ENCODE measurements at places on chromosomes 3 and 15. TPM values are rescaled to one million over a fixed set of nuclear protein-coding genes. Genes with fewer than 3 reads are reported as not detected.

Gene CCDC174
- 31.0 TPM for total RNA-seq

Gene ANKUB1
- 2.8 TPM for total RNA-seq

Gene RPL39L
- total RNA-seq, result 4.7 TPM

Gene CPN2
- not detected for total RNA-seq

Gene VPS8
- 86.4 TPM for total RNA-seq

GRCh38 chr3:32880225-32880624, 62.4 kb downstream of the TRIM71 start:
- DNase-seq, result no peak

GRCh38 chr3:167762296-167762695, 26.8 kb downstream of the SERPINI1 start:
- DNase-seq, result no peak

DNA sequence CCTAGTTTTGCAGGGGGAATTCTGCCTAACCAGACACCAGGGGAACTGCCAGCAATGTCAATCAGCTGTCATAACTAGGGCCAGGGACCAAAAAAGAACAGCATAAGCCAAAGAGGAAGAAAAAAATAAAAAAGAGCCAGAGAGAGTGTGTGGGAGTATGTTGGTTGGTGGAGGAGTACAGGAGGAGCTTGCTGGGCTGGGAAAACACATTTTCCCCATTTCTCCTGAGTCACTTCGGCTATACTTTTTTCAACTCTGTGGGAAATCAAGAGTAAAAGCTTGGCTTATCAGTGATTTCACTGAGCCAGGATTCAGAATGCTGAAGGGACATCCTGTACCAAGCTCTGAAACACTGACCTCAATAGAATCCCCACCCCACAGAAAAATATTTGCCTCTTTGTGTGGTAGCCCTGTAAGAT, 144.7 kb upstream of the DPH6 start:
- no peak for DNase-seq

- no peak for DNase-seq
Observed at GRCh38 chr3:184327171-184327570, 10.2 kb upstream of the FAM131A start.

DNA sequence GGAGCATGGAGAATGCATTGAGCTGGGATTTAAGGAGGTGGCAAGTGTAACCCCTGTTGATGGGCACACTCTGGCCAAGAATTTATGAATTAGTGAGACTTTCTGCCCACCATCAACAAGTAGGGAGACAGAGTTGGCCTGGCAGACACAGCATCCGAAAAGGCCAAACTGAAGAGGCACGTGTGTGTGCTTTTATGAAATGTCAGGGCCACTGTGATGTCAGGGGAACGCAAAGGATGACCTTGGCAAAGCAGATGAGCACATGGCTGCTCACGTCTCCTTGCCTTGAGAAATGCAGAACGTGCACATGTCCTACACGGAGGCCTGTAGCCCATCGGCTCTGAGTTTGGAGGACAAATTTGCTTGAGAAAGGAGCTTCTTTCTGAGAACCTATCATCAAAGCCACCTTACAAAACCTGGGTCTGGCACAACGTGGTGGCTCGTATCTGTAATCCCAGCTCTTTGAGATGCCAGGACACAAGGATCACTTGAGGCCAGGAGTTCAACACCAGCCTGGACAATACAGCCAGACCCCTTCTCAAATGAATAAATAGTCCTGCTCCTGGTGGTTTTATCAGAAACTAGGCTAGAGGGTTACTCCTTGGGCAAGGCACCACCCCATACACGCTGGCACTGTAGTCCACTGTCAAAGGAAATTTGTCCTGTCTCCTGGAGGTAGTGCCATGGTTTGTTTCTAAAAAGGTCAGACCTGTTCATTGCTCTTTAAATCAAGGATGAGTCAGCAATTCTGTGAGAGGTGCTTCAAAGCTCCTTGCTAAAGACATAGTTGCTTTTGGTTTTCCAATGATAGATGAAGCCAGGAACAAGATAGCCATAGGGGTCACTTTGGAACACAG, 941 bp upstream of the SH3BP5 start:
- DNase-seq, result no peak

DNA sequence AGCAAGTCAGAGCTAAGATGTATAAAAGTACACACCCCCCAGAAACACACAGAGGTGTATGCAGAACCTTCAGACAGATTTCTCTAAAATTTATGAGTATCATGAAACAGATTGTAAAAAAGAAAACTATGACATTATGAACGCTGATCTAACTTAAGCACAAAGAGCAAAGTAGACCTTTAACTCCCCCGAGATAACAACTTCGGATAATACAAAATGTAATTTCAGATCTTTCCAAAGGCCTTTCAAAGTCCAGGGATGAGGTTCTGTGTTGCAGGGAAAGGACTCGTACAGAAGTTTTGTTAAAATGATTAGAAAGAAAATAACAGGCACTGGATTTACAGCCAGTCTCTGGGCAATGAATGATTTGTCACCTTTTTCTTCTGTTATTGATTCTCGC, 92.8 kb upstream of the FGF12 start:
- DNase-seq, result no peak

GRCh38 chr15:36517758-36518157, 61.7 kb upstream of the CDIN1 start:
- DNase-seq, result no peak

DNA sequence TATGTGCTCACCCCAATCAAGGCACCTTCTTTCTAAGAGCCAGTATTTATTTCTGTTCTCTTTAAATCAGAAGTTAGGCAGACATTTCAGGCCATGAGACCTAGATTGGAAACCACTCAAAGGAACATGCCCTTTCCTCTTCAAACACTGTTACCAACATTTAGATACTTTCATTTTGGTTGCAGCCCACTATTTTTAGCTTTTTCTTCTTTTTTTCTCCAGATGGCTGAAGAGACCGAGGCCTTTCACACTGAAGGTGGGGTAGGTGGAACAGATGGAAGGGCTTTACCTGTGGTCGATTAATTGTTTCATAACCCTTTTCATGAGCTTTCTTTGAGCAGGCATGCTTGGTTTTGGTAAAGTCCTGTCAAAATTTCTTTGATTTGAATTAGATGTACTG, 10.9 kb upstream of the LZTFL1 start:
- DNase-seq, result no peak

GRCh38 chr15:41713047-41713446, 52.8 kb downstream of the MGA start:
- no peak for DNase-seq

DNA sequence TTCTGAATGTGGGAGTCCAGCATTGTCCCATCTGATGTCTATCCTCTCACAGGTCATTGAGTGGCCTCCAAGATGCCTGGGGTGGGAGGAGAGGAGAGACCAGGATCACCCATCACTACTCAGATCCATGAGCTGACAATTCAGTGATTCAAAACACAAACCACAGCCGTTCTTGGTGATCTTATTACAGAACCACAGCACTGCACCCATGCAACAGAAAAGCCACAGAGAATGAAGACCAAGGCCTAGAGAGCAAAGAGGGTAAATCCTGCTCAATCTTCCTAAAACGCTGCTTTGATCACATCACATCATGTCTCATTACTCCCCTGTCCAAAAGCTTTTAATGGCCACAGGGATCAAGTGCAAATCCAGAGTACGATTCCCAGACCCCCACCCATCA, 23.5 kb downstream of the ANP32A start:
- DNase-seq, result no peak

DNA sequence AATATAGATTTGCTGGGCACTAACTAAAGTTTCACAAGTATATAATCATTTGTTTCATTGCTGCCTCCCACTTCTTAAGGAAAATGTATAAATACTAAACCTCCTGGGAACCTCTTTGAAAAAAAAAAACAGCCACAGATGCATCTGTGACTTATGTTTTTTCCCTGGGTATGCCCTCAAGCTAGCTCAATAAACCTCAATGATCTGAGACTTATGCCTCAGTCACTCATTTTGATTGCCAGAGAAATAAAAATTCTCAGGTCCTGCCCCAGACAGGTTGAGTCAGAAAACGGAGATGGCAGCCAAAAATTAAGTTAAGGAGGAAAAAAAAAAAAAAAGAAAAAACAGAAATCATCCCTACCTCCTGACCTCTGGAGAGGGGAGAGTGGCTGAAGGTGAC, 22.1 kb downstream of the ILDR1 start:
- no peak for DNase-seq

DNA sequence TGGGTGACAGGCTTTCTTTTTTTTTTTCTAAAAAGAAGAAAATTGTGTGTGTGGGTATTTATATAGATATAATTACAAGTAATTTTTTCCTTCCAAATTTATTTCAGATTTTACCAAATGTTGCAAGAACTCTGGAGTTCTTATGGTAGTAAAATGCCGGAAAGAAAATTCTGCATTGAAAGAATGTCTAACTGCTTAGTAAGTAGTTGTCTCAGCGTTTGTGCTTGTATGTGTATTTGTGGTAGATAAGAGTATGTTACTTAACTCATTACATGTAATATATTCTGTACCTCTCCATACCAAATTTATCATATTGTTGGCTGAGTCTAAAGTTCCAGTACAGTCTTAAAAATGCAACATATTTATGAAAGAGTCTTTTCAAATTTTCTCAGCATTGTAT, 32.3 kb upstream of the ZCWPW2 start:
- no peak for DNase-seq

- no peak for DNase-seq
Observed at GRCh38 chr3:47159820-47160219, 4.1 kb downstream of the SETD2 start.

DNA sequence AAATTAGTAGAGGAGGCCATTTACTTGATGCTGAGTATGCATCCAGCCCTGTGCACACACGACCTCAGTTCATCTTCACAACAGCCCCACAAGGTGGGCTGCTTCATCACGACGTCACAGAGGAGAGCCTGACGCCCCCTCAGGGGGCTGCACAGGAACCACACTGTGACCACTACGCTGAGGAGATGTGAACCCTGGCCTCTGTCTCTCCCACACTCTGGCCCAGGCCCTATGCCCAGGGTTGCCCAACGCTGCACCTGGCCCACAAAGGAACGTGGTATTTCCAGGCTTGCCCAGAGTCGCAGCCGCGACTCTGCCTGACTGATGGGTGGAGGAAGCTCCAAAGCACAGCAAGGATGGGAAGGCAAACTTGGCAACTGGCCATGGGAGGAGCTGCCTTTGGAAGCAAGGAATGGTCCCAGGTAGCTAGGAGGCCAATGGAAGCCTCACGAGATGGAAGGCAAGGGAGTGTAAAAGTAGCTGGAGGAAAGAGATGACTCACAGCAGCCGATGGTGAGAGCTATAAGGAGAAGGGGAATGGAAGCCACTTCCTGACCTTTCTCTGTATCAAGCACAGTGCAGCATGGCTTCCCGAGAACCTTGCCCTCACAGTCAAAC, 226.0 kb downstream of the KLF13 start:
- no peak for DNase-seq

DNA sequence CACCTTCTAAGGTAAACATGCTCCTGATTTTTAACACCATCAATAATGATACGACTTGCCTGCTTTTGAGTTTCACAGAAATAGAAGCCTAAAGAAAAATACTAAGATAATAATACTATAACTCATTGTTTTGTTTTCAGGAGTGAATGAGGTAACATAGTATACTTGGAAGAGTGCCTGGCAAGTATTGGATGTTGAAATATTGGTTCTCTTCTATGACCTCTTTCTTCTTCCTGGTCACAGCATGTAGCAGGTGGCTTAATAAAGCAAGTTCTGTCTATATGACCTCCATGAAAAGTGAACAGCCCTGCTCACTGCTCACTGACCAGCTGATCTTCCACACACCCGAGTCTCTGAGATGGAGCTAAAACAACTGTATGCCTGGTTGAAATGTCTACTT, 312.3 kb upstream of the ONECUT1 start:
- DNase-seq, result no peak

DNA sequence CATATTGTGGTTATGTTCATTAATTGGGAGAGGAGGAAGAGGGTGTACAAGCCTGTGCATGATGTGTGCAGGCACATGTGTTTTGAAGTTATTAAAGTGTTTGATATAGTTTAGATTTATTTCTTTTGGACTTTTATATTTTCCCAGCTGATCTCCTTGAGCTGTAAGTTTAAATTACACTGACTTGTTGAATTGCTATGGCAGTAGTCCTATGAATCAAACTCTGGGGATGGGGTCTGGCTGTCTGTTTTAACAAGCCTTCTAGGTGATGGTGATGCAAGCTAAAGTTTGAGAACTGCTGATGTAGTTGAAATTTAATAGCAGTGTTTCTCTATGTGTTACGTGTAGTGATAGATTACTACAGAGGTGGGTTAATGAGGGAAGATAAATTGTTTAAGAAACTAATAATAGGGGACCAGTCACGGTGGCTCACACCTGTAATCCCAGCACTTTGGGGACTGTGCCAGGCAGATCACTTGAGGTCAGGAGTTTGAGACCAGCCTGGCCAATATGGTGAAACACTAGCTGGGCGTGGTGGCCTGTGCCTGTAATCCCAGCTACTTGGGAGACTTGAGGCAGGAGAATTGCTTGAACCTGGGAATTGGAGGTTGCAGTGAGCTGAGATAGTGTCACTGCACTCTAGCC, 7.0 kb downstream of the ARIH1 start:
- DNase-seq, result no peak

DNA sequence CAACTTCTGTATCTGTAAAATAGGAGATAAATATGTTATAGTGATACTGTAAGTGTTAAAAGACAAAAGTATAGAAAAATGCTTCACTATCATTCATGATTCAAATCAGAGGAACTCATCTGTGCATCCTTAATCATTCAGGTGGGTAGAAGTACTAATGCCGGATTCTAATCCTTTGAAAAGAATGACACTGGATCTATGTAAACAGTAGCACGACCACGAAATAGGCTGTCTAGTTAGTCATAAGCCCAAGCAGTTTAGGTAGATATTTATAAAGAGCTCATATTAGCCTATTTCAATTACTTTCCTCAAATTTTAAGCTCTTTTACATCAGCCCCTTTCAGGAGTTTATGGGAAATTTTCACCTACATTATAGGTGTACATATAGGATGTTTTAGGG, 437.9 kb downstream of the SOX2 start:
- no peak for DNase-seq

- DNase-seq, result no peak
Observed at GRCh38 chr3:146501752-146502151, 32.4 kb upstream of the PLSCR2 start.

DNA sequence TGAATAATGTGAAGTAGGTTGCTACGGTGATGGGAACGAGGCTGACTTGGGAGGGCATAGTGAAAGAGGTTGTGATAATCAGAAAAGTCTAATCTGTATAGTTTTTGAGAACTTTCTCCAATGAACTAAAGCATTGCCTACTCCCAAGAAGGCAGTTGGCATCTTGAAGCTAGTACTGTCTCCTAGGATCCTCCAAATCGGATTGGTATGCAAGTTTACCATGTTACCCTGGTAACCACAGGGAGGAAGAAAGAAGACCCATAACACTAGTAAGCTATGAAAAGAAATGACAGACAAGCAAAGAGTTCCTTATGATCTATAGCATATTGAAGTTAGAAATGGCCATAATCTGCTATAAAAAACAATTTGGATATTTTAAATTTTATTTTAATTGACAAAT, 127.2 kb upstream of the SYNPR start:
- DNase-seq, result no peak

- no peak for DNase-seq
Observed at GRCh38 chr3:151315136-151315535, 1.5 kb downstream of the GPR87 start.

- DNase-seq, result no peak
Observed at GRCh38 chr3:195916291-195916690, 7.9 kb upstream of the TNK2 start.

GRCh38 chr3:165800970-165801369, 36.3 kb downstream of the BCHE start:
- no peak for DNase-seq

GRCh38 chr3:127988770-127989557, 63.3 kb upstream of the SEC61A1 start:
- DNase-seq, result no peak

All from sciatic nerve (tissue), 2 donors.